ENCODE measurements at places on chromosomes 5 and 9.

DNA sequence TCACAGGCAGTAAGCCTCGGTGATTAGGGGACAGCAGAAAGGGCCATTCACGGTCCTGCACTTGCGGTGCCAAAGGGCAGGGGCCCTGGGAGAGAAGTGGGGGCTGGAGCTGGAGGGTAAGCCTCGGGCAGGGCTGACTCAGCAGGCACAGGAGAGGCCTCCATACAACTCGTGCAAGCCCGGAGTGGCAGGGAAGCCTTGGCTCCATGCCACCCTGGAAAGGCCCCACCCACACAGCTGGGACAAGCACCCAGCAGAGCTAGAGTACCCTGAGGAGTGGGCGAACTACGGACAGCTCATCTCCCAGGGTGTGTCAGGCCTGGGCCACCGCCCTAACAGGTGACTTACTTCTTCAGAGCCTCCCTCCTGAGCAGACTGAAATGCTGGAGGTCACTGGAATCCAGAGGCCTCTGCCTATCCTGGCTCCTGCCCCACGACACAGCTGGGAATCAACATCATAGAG is 5.6 kb upstream of the CAMK2A start:
- no peak for DNase-seq

DNA sequence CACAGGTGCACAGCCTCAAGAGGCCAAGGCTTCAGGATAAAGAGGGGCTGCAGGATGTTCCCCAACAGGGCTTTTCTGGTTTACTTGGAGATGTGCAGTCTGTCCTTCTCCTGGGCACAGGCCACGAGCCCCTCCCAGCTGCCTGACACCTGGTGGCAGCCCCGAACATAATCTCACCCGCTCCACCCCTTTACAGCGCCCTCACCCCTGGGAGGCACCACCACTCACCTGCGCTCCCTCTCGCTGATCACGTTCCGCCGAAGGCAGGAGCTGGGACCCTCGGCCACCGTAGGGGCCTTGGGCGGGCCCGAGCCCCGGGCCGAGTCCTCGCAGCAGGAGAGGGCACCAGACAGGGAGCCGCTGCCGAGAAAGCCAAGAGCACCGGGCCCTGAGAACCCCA is 514 bp downstream of the SOHLH1 start:
- DNase-seq, result no peak

GRCh38 chr9:83932851-83933250 is 11.6 kb upstream of the KIF27 start:
- DNase-seq, result no peak

- DNase-seq, result peak; percentile 14
Measured at GRCh38 chr5:148844433-148845280, 18.2 kb downstream of the ADRB2 start.

DNA sequence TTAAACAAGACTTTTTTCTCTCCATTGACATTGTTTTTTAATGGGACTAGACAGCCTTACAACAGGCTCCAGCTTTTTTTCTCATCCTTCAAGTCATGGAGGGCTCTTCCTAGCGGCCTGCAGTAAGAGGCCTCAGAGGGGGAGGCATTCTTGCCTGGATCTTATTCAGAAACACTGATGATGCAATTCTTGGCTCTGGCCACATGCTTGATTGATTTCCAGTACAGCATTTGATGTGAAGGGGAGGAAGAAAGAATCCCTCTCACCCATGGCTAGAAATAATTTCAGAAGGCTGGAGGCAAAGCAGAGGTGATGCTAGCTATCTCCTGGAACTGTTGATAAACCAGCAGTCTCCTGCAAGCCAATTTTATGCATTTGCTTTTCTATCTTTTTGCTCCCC is 324.8 kb downstream of the PRELID2 start:
- no peak for DNase-seq

DNA sequence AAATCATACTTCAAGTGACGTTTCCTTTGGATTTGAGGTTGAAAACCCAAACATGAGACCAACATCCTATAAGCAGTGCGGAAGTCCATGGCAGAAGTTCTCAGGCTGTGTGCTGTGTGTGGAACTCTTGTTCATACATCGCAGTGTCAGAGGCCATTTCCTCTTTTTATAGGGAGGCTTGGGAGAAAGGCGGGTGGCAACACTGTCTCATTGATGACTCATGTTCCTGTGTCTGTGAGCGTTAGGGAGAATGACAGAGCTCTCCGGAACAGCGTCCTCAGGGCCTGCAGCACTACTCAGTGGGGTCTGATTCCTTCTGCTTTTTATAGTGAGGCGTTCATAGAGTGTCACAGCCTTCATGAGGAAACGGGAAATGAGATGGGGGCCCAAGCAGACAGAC is 98.8 kb upstream of the BASP1 start:
- DNase-seq, result no peak

- no peak for DNase-seq
Measured at GRCh38 chr9:114099669-114100270, 678 bp upstream of the KIF12 start.

DNA sequence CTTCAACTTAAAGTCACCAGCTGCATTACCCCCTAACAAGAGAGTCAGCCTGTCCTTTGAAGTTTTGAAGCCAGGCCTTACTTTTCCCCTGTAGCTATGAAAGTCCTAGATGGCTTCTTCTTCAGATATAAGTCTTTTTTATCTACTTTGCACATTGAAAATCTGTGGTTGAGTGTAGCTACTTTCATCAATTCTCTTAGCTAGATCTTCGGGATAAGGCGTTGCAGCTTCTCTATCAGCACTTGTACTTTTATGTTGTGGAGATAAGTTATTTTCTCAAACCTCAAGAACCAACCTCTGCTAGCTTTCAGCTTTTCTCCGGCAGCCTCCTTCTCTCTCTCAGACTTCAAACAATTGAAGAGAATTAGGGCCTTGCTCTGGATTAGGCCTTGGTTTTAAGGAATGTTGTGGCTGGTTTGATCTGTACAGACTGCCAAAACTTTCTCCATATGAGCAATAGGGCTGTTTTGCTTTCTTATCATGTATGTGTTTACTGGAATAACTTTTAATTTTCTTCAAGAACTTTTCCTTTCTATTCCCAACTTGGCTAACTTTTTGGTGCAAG is 21.6 kb downstream of the CATSPER3 start:
- no peak for DNase-seq

DNA sequence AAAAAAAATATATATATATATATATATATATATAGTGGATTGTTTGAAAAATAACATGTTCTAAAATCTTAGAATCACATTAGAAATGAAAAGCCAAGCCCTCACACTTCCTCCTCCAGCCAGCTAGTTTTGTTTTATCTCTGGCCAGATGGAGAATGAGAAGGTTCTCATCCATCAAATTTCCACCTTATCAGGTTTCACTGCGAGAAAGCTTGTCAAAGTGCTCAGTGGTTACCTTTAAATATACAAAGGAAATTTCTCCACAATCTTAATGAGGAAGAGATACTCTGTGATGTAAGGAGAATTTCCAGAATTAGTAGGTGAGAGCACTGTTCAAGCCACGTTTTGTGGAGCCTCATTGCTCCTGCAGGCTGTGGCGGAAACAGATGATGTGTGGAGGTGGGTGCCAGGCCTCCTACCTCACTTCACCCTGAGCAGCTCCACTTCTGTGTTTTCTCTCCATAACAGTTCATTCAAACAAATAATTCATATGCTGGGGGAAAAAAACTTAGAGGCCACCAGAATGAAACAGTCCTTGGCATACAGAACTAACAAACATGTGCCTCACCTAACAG is 71.9 kb downstream of the CDK5RAP2 start:
- DNase-seq, result no peak

GRCh38 chr9:124854822-124855221 is 1.6 kb downstream of the WDR38 start:
- no peak for DNase-seq

- DNase-seq, result no peak
Measured at GRCh38 chr5:88780736-88781135, 102.2 kb downstream of the MEF2C start.

All from stimulated activated CD8-positive, alpha-beta memory T cell treated with anti-CD3 and anti-CD28 coated beads, Interleukin-15, amount 100 ng/mL, for 4 hours (primary cell).